ENCODE measurements at places on chromosomes 11 and 22. TPM values are rescaled to one million over a fixed set of nuclear protein-coding genes. Genes with fewer than 3 reads are reported as not detected.

MS4A1 gene
- 98.4 TPM for polyA plus RNA-seq

PRR5 gene
- polyA plus RNA-seq: 16.2 TPM

MRGPRX4 gene
- 0.07 TPM for polyA plus RNA-seq

TNNT3 gene
- polyA plus RNA-seq: 44.9 TPM

LINC01488 gene
- 0.07 TPM for polyA plus RNA-seq

HEPN1 gene
- polyA plus RNA-seq: 0.07 TPM

HSPB2 gene
- polyA plus RNA-seq: 2.4 TPM

MYBPC3 gene
- 0.55 TPM for polyA plus RNA-seq

MPZL2 gene
- polyA plus RNA-seq: 47.7 TPM

ATG13 gene
- polyA plus RNA-seq: 32.0 TPM

MAP6 gene
- polyA plus RNA-seq: 1.3 TPM

CHST1 gene
- polyA plus RNA-seq: 2.5 TPM

OOSP4A gene
- 0.18 TPM for polyA plus RNA-seq

DEFB131B gene
- not detected for polyA plus RNA-seq

RAB3IL1 gene
- 14.2 TPM for polyA plus RNA-seq

KCNJ1 gene
- 0.18 TPM for polyA plus RNA-seq

SERPING1 gene
- polyA plus RNA-seq: 164 TPM

FAM168A gene
- polyA plus RNA-seq: 6.8 TPM

OR52A5 gene
- polyA plus RNA-seq: not detected

ELMOD1 gene
- polyA plus RNA-seq: 0.34 TPM

TP53I11 gene
- 13.3 TPM for polyA plus RNA-seq

CCDC157 gene
- polyA plus RNA-seq: 3.2 TPM

EXPH5 gene
- 1.8 TPM for polyA plus RNA-seq

CNGA4 gene
- 0.27 TPM for polyA plus RNA-seq

Data from thymus (tissue), 14 donors.